Omental fat pad (tissue), 4 donors: ENCODE measurements at places on chromosomes 12 and 14.

GRCh38 chr12:105222726-105223351 lies 13.1 kb downstream of the APPL2 start:
- DNase-seq = no peak

DNA sequence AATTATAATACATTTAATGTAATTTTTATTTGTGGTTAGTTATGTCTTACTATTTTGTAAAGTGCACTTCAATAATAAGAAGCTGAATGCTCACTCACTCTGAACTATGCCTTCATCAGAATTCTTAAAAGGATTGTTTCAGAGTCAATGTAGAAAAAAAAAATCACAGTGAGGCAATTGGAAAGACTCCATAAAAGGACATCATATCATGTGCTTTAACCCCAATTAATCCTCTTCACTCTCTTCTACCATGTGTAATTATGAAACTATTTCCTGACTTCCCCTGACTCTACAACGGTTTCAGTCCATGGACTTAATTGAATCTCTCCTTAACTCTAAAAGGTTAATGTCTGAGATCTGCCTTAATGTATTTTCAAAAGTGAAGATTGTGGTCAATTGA lies 250.4 kb upstream of the ALG10 start:
- DNase-seq = no peak

DNA sequence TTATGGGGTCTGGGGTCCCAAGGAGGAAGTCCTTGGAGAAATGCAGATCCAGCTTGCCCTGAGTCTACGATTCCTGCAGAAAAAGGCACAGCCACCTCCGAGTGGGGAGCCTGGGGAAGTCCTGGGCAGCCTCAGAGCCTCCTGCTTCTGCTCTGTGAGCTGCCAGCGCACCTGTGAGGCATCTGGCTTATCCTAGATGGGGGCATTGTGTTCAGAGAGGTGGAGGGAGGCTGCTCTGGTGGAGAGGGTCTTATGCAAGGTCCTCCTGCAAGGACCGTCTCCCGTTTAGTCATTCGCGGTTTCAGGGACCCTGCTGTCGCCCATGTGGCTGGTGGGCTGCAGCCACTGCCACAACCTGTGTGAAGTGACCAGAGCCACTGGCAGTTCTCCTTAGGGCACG lies 53.0 kb upstream of the PRMT8 start:
- no peak for DNase-seq

DNA sequence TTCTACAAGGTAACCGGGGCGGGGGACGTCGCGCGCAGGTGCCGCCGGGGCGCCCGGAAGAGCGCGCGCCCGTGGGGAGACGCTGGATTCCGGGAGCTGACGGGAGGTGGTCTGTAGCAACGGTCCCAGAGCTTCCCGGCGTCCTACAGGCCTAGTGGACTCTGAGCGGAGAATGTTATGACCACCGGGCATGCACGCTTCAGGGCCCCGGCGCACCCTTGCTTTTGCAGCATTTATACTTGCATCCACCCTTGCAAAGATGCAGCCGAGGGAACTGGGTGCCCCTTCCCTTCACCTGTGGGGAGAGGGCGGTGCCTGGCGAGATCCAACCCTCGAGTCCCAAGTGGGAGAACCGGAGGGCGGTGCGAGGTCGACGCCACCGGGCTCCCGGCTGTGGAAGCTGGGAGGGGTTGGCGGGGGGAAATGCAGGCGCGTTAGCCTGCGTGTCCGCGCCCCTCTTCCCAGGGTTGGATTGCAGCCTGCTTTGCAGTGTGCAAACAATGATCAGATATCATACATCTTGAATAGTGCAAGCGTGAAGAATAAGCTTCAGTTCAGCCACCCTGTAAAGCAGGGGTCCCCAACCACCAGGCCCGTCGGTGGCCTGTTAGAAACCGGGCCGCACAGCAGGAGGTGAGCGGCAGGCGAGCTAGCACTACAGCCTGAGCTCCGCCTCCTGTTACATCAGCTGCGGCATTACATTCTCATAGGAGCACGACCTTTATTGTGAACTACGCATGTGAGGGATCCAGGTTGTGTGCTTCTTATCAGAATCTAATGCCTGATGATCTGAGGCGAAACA lies 576 bp downstream of the ERP29 start:
- no peak for DNase-seq

GRCh38 chr12:549476-550082 lies 89.8 kb downstream of the B4GALNT3 start:
- no peak for DNase-seq

GRCh38 chr14:59890676-59891075 lies 20.1 kb upstream of the RTN1 start:
- no peak for DNase-seq

- no peak for DNase-seq
Measured at GRCh38 chr14:73375861-73376260, 82.5 kb downstream of the NUMB start.

DNA sequence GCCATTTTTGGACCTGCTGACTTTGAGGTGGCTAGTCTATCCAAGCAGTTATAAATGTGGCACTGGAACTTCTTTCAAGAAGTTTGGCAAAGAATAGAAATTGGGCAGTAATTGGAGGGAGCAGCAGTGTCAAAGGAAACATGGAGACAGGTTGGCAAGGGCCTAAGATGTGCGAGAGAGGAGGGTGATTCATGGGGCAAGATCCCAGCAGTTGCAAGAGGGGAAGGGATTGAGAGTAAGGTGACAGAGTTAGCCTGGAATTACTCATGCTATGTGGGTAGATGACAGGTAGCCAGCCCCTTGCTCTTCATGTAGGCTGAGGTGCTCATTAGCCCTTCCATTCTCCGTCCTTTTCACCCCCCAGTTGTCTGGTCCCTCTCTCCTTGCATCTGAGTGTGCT lies 42.2 kb downstream of the FBXL14 start:
- no peak for DNase-seq

DNA sequence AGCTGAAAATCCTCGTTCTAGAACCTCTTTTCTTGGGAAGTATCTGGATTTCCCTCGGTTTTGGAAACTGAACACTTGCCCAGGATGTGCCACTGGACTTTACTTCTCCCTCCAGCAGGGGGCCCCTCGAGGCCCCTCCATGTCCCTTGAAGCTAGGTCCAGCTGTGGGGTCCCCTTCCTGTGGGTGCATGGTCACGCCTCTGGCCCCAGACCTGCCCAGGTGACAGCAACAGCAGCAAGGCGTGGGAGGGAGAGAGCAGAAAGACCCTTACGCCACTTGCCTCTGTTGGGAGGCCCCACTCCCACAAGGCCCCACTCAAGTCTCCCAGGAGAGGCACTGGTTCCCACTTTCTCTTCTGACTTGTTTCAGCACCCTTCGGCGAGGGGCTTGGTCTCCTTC lies 3.1 kb downstream of the SLC25A29 start:
- DNase-seq = no peak

DNA sequence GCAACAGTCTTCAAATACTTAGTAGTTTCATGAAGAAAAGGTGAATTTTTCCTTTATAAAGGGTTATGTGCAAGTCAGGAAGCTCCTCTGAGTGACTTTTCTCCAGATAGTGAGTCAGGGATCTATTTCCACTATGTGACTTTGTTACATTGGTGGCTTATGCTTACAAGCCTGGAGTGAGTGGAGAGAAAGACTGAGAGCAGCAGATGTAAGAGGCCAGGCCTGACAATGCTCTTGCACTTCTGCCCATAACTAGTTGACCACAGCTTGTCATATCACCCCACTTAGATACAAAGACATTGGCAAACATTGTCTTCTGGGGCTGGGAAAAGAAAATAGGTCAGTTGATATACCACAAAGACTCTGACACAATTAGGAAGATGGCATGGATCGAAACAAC lies 236.5 kb downstream of the PDZRN4 start:
- DNase-seq = no peak

DNA sequence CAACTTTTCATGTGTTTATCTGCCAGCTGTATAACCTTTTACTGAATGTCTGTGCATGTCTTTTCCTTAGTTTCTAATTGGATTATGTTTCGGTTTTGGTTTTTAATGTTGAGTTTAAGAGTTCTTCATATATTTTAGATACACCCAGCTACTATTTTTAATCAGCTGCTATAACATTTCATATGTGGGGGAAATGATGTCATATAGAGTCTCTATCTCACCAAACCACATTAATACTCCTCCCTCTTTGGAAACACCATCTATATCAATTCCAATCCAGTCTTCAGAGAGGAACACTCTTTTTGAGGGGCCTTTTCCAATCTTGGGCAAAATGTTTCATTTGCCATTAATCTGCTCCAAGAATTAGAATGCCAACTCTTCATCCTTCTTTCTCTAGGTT lies 28.5 kb upstream of the GCH1 start:
- DNase-seq = no peak

GRCh38 chr14:103501921-103502669 lies 20.5 kb downstream of the CKB start:
- DNase-seq = peak; percentile 11

GRCh38 chr12:63313139-63313538 lies 162.1 kb upstream of the AVPR1A start:
- no peak for DNase-seq

GRCh38 chr14:61140872-61141271 lies 140.3 kb downstream of the TMEM30B start:
- DNase-seq = no peak

GRCh38 chr14:89406361-89406760 lies 10.7 kb downstream of the FOXN3 start:
- DNase-seq = no peak

GRCh38 chr14:95395098-95395737 lies 75.5 kb upstream of the CLMN start:
- no peak for DNase-seq

- no peak for DNase-seq
Measured at GRCh38 chr12:122951979-122952892, 14.0 kb downstream of the ABCB9 start.

GRCh38 chr12:2455410-2455809 lies 339.4 kb upstream of the FKBP4 start:
- no peak for DNase-seq

- DNase-seq = no peak
Measured at GRCh38 chr12:98727196-98727595, 82.1 kb downstream of the APAF1 start.

GRCh38 chr12:109110988-109111495 lies 5.3 kb upstream of the ACACB start:
- peak; percentile 54 for DNase-seq

GRCh38 chr14:68236582-68237458 lies 417.2 kb downstream of the RAD51B start:
- DNase-seq = no peak

DNA sequence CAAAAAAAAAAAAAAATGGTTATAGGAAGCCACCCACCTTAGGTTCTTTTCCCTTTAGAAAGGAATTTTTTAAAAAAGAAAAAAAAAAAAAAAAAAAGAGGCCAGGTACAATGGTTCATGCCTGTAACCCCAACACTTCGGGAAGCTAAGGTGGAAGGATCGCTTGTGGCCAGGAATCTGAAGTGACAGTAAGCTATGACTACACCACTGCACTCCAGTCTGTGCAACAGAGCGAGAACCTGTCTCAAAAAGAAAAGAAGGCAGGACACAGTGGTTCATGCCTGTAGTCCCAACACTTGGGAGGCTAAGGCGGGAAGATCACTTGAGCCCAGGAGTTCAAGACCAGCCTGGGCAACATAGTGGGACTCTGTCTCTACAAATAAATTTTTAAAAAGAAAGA lies 36.0 kb downstream of the SPTLC2 start:
- no peak for DNase-seq

- no peak for DNase-seq
Measured at GRCh38 chr12:103529306-103529705, 33.5 kb upstream of the C12orf42 start.

DNA sequence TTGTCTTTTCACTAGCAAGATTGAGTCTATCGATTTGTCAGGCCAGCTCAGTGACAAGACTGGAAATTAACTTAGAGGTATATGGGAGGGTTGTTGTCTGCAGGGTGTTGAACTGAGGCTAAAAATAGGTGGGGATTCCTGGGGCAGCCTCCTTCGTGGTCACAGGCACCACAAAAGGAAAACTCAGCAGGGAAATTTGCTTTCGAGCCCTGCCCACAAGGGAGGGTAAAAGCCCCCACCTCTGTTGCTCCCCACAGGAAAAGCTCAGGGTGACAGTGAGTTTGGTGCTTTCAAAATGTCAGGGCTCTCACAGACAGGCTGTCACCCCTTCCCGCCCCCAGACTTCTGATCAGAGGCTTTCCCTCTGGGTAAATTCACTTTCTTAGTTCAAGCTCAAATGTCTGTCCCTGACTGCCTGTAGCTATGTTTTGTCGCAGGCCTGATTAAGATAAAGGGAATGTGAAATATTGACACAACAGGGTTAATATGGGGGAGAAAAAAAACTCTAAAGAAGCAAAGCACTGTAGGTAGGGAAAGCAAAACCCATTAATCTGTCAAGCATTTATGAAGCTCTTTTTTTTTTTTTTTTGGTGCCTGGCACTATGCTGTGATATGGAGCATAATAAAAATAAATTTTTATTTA lies 11.7 kb upstream of the NFKBIA start:
- DNase-seq = no peak
